ENCODE measurements at places on chromosomes 3 and 15. TPM values are rescaled to one million over a fixed set of nuclear protein-coding genes. Genes with fewer than 3 reads are reported as not detected.

Gene SI
- total RNA-seq: not detected

Gene KCNAB1
- not detected for total RNA-seq

Gene RTP3
- total RNA-seq: not detected

Gene PEAK1
- 69.8 TPM for total RNA-seq

Gene GPR149
- not detected for total RNA-seq

Gene KBTBD12
- total RNA-seq: not detected

Gene REC114
- total RNA-seq: not detected

Data from placental pericyte (primary cell).